Lung microvascular endothelial cell (primary cell): ENCODE measurements at places on chromosomes 1 and 21. TPM values are rescaled to one million over a fixed set of nuclear protein-coding genes. Genes with fewer than 3 reads are reported as not detected.

Gene BNIPL
- total RNA-seq = under 0.01 and 0.20 TPM in 2 replicates

Gene AKNAD1
- total RNA-seq = 0.20 and 0.22 TPM in 2 replicates

GRCh38 chr21:15543473-15543872 lies 186.3 kb upstream of the USP25 start:
- no peak for DNase-seq

GRCh38 chr1:170376801-170377385 lies 155.1 kb upstream of the GORAB start:
- no peak for DNase-seq
